ENCODE measurements at places on chromosomes 7 and 10.

- no peak for DNase-seq
Observed at GRCh38 chr7:71723859-71724258, 591.9 kb downstream of the GALNT17 start.

- no peak for DNase-seq
Observed at GRCh38 chr10:3719024-3719843, 65.8 kb downstream of the KLF6 start.

DNA sequence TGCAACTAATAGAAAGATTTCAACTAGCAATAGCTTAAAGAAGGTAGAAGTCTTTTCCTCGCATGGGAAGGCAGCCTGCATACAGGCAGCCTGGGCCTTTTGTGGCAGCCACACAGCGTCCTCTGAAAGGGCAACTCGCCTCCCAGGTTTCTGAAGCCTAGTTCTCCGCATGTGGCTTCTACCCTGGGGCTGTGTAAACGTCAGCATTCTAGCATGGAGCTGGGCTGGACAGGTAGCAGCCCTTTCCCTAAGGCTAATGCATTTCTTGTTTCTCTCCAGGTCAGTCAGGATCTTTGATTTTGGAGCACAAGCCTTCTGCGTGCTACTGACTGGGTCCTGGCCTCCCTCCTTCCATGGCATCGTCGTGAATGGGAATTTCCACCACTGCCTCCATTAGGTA is 23.8 kb upstream of the SEC61G start:
- DNase-seq: no peak

- DNase-seq: no peak
Observed at GRCh38 chr7:102860351-102860811, 52.4 kb upstream of the LRRC17 start.

- no peak for DNase-seq
Observed at GRCh38 chr10:71459513-71459912, 62.8 kb downstream of the CDH23 start.

- no peak for DNase-seq
Observed at GRCh38 chr10:66259836-66260235, 666.0 kb upstream of the LRRTM3 start.

DNA sequence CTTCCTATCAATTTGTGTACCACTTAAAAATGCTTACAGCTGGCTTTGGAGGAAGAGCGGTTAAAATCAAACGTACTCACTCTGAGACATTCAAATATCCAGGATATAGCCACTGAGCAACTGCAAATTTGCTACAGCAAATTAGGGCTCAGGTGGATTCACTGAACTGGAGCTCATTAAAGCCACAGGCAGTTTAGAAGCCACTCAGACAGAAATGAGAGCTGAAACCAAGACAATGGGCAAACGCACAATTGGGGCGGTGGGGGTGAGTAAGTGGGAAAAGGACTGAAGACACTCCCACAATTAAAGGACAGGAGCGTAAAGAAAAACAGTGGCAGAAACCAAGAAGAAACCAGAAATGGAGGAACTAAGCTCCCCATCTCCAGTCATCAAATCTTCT is 20.5 kb downstream of the MPP7 start:
- no peak for DNase-seq

DNA sequence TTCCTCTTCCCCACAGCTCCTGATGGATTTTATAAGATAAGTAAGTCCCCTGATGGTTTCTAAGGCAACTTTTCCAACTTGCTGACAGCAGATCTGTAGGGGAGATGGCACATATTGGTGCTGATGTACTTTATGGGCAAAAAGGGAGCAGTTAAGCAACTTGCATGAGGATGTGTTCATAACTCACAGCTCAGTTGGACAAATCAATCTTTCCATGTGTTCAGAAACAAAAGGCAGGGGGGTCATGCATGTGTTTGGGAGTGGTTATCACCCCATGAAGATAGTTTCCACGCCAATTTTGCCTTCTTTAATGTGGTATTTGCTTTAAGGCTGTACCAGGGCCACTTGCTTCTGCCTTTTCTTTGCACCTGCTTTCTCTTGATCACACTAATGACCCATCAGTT is 6.1 kb downstream of the RBM20 start:
- DNase-seq: no peak

GRCh38 chr10:79223091-79224048 is 123.9 kb upstream of the PPIF start:
- no peak for DNase-seq

DNA sequence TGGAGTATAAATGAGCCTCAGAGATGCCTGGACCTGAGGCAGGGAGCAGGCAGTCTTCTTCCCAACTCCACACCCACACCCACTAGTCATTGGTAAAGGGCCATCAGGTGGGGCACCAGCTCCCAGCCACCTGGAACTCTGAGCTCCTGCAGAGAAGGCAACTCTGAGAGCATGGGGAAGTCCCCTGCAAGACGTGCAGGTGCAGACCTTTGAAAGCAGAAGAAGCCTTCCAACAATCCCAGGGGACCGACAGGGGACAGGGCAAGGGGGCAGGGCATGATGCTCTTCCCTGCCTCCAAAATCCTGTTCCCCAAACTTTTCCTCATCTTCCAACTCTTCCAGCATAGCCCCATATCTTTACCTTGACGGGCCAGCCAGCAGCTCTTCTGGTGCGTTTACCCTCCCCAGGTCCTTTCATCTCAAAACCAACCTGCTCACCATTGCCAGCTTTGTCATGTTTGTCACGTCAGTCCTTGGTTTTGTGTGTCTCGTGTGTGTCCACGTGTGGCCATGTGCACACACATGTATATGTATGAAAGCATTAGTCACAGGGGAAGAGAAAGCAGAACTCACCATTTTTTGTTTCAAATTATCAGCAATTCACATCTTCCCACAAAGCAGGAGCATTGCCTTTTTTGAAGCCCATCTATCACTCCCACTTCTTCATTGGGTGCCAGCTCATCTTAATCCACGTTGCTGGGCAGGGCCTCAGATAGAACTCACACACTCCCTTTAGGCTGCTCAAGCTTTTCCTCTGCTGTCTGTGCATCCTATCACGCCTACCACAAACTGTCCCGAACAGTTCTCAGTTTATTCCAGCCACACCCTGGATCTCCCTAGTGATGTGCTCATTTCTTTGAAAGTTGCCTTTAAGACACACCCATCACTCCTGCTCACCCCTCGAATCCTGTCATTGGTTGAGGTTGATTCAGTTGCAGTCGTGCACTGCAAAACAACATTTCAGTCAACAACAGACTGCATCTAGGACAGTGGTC is 41.0 kb upstream of the AMPH start:
- no peak for DNase-seq

GRCh38 chr7:49718760-49719159 is 54.7 kb upstream of the VWC2 start:
- DNase-seq: no peak

DNA sequence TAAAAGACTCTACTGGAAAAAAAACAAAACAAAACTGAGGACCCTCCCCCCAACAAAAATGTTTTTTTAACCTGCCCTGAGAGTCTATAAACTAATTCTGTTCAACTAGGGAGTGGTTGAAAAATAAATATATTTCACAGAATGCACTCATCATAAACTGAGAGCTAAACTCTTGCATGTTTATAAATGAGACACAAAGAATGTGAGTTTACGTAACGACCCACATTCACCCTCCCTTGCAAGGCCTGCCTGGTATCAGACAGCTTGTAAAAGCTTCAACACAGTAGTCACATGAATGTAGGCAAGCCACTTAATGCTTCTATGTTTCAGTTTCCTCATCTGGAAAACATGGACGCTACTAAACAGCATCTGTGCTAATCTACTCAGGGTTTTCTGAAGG is 50.3 kb downstream of the JAZF1 start:
- DNase-seq: no peak
